ENCODE measurements at places on chromosomes 1 and 21. TPM values are rescaled to one million over a fixed set of nuclear protein-coding genes. Genes with fewer than 3 reads are reported as not detected.

TSTD1 gene
- not detected for polyA plus RNA-seq

DNA sequence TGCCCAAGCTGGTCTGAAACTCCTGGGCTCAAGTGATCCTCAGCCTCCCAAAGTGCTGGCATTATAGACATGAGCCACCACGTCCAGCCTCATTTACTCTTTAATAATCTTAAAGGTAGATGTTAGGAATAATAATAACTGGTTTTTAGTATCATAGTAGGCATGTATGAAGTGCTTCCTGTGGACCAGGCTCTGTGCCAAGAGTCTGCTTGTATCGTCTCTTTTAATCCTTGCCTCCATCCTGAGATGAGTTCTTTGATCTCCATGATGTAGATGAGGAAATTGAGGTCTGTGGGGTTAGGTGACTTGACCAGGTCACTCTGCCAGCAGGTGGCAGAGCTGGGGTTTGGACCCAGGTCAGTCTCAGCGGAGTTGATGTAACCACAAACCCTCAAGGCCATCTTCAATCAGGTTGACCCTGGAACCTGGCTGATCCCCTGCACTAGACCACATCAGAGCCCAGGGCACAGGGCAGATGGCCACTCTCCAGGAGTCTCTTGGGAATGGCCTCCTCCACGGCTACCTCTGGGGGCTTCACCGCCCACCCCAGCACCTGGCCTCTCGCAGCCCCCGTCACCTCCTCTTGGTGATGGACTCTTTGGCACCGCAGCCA, 11.3 kb downstream of the EFHD2 start:
- DNase-seq, result no peak

DNA sequence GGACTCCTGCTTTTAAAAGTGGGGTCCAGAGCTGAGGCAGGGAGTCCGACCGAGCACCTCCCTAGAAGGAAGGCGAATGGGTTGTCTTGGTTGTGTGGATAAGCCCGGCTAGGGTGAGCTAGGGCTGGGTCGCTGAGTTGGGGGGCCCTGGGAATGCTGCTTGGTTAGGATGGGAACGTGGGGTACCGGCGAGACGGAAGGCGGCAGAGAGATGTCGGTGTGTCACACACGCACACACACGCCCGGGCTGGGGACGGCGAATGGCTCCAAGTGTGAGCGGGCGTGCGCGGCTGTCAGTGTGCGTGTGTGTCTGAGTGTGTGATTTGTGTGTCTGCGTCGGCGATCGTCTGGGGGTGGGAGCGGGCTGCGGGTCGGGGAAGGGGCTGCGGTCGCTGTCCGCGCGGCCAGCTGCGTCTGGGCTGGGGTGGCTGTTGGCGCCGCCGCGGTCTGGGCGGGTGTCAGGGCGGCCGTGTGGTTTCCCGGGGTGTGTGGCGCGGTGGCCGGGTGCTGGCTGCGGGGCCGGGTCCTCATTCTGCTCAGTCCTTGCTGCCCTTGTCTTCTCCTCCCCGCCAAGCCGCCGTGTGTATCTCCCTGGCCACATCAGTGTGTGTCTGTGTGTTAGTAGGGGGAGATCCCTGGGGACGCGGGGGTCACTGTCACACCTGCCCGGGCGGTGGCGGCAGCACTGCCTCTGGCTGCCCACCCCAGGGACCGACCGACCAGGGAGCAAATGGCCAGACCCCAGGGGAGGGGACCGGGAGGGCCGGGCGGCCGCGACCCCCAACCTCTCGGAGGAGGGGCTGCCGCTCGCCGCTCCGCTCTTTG, 1.1 kb downstream of the EFNA3 start:
- DNase-seq, result no peak

GRCh38 chr1:222104694-222105392, 363.0 kb upstream of the DUSP10 start:
- DNase-seq, result no peak

DNA sequence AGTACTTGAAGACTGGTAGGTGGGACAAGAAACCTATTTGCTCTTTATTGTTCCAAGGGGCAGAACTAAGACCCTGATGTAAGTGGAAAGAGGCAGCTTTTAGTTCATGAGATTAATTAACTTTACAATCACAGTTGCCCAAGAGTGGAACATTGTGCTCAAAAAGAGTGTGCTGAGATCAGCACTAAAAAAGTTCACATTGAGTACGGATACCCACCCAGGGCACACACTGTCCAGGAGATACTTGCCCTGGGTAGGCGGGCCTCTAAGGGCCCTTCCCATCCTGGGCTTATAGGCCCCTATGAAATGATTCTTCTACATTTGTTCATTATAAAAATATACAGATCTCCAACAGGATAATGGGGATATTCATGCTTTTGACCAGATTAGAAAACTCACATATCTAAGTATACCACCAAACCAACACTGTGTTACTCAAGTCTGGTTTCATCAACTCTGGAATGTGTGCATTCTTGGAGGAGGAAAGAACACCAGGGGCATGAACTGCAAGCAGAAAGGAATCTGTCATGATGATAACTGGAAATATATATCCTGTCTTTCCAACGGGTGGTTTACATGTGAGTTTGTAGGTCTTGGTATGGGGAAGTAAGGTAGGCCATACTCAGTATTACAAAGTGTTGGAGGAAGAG, 626.2 kb downstream of the SMYD3 start:
- DNase-seq, result peak; percentile 72

GRCh38 chr1:4724695-4725250, 70.4 kb downstream of the AJAP1 start:
- DNase-seq, result no peak

BTG2 gene
- polyA plus RNA-seq, result 34.7 TPM

CYP4Z1 gene
- not detected for polyA plus RNA-seq

LCE1E gene
- polyA plus RNA-seq, result not detected

All from AG04450 (cell line).